Astrocyte of the spinal cord (primary cell): ENCODE measurements at places on chromosomes 3 and 15.
A peak's percentile ranks its signal among the peaks of the same experiment; 100 is the strongest.

DNA sequence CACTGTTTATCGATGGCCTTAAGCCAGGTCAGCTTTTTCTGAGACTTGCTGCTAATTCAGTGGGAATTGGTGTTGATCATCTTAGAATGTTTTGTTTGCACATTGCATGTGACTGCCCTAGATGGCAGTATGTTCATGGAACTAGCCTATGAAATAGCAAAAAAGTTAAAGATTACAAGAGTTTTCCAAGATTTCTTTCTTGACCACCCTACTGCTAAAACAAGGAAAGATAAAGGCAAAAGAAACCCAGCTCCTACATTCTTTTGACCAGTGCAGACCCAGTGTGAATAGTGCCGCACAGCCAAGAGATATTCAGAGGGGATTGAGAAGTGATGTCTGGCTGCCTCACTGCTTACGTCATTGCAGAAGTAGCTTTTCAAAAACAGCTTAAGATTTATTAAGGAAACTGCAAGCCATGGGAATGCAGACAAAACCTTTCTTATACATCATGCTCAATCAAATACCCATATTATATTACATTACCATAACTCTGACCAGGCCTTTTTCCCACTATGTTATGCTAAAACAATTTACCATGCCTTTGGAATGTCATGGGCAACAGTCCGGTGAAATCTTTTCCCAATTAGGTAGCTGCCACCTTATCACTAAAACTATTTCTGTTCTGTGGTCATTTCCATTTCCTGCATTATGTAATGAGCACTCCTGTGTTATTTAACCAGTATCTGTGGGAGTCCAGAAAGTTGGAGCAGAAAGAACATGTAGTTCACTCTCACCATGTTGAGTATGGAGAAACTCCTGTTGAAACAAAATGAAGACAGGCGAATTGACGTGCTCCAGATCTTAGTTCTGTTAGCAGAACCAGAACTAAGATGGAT is 6.0 kb downstream of the PHLDB2 start:
- peak; percentile 93 for DNase-seq

- no peak for DNase-seq
Measured at GRCh38 chr3:64361962-64362735, 136.9 kb upstream of the PRICKLE2 start.

GRCh38 chr3:196108075-196108743 is 26.3 kb upstream of the TFRC start:
- no peak for DNase-seq

DNA sequence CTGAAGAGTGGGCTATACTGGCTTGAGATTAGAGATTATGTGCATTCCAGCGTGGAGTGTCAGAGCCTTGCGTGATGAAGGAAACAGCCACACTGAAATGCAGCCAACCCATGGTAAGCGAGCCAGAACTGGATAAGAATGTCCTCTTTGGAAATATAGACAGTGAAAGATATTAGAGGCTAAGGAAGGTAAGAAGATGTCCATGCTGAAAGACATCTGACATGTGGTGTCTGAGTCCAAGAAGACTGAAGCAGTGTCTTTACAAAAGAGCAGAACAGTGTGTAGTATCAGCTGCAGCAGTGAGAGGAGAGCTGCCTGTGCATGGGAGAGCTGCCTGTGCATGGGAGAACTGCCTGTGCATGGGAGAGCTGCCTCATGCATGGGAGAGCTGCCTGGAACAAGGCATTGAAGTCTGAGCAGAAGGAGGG is 672.2 kb downstream of the DIPK2A start:
- DNase-seq: peak; percentile 5

- no peak for DNase-seq
Measured at GRCh38 chr3:150747886-150748683, 14.9 kb downstream of the SIAH2 start.

DNA sequence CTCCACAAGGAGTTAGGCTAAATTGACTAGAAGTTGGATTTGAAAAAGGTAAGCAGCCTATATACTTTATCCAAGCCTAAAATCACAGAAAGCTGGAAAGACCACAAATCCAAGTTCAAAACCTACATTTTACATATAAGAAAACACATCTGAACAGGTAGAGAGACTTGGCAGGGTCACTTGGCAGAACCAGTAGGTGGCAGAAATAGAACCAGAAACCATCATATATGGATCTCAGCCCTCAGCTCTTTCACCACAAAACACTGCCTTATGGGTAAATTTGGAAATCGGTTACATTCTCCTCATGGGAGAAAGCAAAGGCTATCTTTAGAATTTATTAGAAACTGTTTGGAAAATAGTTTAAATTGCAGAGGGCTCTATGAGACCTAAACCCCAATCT is 44.2 kb downstream of the MKRN2 start:
- no peak for DNase-seq

DNA sequence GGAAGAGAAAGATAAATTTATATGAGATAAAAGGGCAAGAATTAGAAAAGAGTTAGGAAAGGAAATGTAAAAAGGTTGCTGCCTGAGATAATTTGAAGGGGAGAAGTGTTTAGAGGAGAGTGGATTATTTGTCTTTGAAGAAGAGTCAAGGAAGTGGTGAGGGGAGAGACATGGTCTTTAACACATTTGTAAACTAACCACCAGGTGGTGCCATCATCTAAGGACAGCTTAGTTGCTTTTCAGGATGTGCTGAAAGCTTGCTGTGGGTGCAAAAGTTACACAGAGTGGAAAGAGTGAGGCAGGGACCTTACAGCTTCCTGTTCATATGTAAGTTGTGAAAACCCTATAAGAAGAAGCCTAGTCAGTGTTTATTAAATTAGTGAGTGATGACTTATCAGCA is 114.1 kb upstream of the DNAJC19 start:
- no peak for DNase-seq

DNA sequence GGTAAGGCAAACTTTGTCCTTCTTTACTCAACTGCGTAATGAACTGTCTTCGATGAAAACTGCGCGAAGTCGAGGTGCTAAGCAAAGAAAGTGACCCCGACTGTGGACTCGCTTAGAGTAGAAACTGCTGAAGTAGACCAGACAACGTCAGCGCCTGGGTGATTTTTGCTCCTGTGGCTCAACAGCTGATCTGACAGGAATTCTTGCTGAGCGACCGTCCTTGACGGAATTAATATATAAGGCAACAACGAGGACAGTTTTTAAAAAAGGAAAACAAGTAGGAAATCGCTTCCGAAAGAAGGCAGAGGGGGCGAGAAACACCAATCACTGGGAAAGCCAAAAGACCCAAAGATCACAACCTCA is 541 bp downstream of the RPS27L start:
- DNase-seq: peak; percentile 48

- DNase-seq: peak; percentile 49
Measured at GRCh38 chr15:90002428-90002844, 1.3 kb downstream of the ZNF710 start.

DNA sequence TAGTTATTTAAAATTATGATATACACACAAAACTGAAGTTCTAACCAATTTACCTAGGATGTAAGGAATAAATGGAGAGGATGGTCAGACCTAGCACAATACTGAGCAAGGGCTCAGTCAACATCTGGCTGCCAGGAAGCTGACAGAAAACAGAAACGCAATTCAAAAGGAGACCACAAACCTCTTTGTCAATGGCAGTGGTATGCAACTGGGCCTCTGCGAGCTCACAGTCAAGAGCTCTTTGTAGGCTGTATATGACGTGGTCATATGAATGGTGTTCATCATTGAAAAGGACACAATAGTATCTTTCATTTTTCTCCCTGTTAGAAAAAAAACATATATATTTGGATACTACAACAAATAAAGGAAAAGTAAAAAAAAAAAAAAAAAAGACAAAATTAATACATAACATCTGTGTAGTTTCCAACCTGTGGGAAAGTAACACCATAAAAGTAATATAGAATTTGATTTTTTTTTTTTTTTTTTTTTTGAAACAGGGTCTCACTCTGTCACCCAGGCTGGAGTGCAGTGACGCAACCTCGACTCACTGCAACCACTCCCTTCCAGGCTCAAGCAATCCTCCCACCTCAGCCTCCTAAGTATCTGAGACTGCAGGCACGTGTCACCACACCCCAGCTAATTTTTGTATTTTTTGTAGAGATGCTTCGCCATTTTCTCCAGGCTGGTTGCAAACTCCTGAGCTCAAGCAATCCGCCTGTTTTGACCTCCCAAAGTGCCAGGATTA is 37.9 kb downstream of the UBR1 start:
- DNase-seq: peak; percentile 71

GRCh38 chr15:37984368-37984767 is 49.9 kb downstream of the TMCO5A start:
- no peak for DNase-seq

- DNase-seq: peak; percentile 92
Measured at GRCh38 chr3:21672303-21672702, 78.7 kb downstream of the ZNF385D start.

GRCh38 chr15:25830844-25831451 is 32.2 kb downstream of the ATP10A start:
- DNase-seq: peak; percentile 91

DNA sequence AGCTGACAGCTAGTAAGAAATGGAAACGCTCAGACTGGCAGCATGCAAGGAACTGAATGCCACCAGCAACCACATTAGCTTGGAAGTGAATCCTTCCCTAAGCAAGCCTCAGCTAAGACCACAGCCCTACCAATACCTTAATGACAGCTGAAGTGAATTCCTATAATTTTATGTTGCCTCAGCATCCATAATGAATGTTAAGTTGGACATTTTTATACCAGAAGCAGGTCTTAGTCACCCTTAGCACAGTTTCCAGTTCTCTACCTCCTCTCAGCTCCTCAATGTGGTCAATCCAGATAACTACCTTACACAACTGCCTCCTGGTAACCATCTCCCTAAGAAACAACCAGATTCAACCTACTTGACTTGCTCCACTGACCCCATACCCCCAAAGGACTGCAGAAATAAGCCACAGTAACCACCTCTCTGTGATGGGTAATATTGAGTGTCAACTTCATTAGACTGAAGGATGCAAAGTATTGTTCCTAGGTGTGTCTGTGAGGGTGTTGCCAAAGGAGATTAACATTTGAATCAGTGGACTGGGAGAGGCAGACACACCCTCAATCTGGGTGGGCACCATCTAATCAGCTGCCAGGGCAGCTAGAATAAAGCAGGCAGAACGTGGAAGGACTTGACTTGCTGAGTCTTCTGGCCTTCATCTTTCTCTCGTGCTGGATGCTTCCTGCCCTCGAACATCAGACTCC is 33.5 kb downstream of the NEDD4 start:
- DNase-seq: peak; percentile 9

DNA sequence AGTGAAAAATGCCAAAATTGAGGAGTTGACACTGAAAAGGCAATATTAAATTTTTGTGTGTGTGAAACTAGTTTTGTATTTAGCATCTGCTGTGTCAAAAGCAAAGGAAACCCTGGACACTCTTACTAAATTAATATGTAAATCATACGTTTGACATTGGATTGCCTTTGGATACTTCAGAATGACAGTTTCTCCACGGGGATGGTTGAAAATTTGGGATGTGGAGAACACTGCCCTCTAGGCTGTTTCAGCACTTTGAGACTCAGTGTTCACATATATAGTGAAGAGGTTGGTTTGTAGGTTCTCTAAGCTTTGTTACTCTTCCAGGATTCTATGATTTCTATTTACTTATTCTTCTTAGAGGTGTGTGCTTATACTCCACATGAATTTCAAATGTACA is 3.0 kb downstream of the ROBO2 start:
- no peak for DNase-seq

DNA sequence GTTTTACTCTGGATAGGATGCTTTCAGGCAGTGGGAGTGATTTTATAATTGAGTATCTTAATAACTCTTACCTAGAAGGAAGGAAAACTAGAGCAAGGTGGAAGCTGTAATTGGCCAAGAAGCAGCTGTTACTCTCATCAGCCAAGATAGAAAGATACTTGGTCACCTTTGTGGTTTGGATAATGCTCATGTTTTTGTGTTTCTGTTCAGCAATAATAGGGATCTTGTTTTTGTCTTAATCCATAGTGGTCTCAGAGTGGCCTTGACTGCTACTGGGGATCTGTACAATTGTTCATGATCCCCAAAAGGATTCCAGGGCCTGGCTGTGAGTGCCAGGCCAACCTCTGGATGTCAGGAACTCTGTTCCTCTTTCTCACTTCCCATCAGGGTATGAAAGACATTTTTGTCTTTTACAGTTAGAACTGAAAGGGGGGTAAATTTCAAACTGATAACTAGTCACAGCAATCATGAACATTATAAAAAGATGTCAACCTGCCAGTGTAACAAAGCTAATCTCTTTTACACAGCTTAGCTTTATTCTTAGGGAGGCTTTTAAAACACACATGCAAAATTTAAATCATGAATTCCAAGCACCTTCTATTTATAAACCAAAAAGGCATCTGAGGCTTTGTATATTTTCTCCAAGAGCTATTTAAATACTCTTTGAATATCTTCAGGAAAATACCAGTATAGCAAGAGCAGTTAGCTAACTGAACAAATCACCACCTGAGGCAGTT is 6.0 kb downstream of the UBL7 start:
- DNase-seq: no peak
